ENCODE measurements at places on chromosomes 11 and 22. TPM values are rescaled to one million over a fixed set of nuclear protein-coding genes. Genes with fewer than 3 reads are reported as not detected.

DNA sequence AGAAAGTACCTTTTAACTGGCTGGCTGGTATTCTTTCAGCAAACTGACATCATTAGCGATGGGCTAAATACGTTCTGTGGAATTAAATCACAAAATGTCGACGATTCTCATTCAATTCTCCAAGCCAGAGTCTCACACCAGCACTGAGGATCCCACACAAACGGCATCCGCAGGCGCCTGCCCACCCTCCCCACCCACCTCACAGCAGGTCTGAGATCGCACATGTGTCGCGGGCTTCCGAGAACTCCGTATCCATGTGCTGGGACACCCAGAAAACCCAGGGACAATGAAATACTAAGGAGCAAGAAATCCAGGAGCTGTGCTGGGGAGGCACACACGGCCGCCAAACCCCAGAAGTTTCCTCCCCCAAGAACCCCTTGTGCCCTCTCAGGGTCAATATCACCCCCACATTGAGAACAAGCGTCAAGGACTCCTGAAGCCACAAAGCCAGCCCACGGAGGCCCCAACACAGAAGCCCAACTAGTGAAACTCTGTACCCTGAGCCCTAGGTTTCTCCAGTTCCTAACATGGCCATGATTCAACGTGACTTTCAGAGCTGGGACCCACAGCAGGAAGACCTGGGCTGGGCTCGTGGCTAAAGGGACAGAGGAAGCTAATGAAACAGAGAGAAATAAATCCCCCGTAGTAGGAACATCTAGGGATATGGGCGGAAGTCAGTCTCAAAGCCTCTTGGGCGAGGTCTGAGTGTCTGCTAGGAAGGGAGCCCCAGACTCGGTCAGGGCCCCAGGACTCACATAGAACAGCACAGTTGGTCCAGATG lies 8.0 kb downstream of the TOLLIP start:
- H3K4me1 ChIP-seq, result peaks cover 59% of the 10 kb centered on the region
- no peaks in the 10 kb centered on the region for H3K27me3 ChIP-seq
- H3K27ac ChIP-seq, result no peak overlapping the region
- H3K36me3 ChIP-seq, result no peaks in the 10 kb centered on the region

EFCAB6 gene
- total RNA-seq, result 0.80 TPM

- no peak overlapping the region for H3K27ac ChIP-seq
- DNase-seq, result no peak
- H3K27me3 ChIP-seq, result no peaks in the 10 kb centered on the region
- no peak overlapping the region for H3K4me3 ChIP-seq
- no peaks in the 10 kb centered on the region for H3K4me1 ChIP-seq
- no peaks in the 10 kb centered on the region for H3K36me3 ChIP-seq
Measured at GRCh38 chr11:127524618-127525017, 524.0 kb upstream of the KIRREL3 start.

SPON1 gene
- total RNA-seq, result 54.2 TPM

GRCh38 chr11:60915248-60915914 lies 1.4 kb downstream of the TMEM109 start:
- peak; percentile 79 for DNase-seq
- H3K27me3 ChIP-seq, result no peaks in the 10 kb centered on the region
- peaks cover 25% of the 10 kb centered on the region for H3K4me1 ChIP-seq

- no peaks in the 10 kb centered on the region for H3K36me3 ChIP-seq
- H3K4me3 ChIP-seq, result no peak overlapping the region
- no peak overlapping the region for H3K27ac ChIP-seq
- no peaks in the 10 kb centered on the region for H3K4me1 ChIP-seq
- no peaks in the 10 kb centered on the region for H3K27me3 ChIP-seq
Measured at GRCh38 chr11:73243093-73243485, 25.0 kb downstream of the P2RY2 start.

DNA sequence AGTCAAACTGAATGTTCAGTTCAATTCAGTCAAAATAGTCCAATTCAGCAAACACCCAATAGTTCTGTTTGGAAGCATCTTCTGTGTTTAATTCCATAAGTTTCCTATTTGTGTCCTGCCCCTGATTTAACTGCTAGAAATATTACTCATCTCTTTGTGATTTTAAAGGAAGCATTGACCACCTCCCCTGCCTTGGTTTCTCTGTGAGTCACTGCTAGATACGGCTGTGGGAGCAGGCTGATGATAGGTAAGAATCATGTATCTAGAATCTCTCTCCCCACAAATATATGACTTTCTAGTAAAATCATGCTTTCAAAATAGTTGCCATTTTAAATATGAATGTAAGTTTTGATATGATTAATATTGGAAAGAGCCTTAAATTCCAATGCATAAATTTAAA lies 888.5 kb downstream of the NTM start:
- DNase-seq, result no peak
- H3K36me3 ChIP-seq, result no peaks in the 10 kb centered on the region
- H3K4me3 ChIP-seq, result no peak overlapping the region
- no peaks in the 10 kb centered on the region for H3K4me1 ChIP-seq
- no peaks in the 10 kb centered on the region for H3K27me3 ChIP-seq

DNA sequence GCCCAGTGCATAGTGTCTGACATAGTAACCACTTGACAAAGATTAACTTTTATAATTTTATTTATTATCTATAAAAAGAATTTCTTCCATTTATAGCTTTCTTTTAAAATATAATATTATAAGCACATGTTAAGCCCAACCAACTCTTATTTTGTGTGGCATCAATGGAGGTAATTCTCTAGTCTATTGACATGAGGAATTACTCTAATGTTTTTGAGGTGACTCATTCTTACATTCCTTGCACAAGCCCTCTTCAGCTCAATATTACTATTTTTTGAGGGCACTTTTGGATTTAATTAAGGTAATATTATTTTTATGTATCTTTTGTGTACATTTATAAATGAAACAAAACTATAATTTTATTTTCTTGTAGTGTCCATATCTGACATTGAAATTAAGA lies 59.6 kb downstream of the AASDHPPT start:
- no peak overlapping the region for H3K27ac ChIP-seq
- H3K4me1 ChIP-seq, result no peaks in the 10 kb centered on the region
- DNase-seq, result no peak
- H3K27me3 ChIP-seq, result no peaks in the 10 kb centered on the region
- H3K4me3 ChIP-seq, result no peak overlapping the region
- no peaks in the 10 kb centered on the region for H3K36me3 ChIP-seq

- no peaks in the 10 kb centered on the region for H3K27me3 ChIP-seq
- H3K27ac ChIP-seq, result peak overlapping the region; percentile 93
- H3K4me1 ChIP-seq, result peaks cover 41% of the 10 kb centered on the region
- peak overlapping the region; percentile 93 for H3K4me3 ChIP-seq
- DNase-seq, result no peak
Measured at GRCh38 chr22:17999851-18000250, 24.5 kb downstream of the MICAL3 start.

RTN4R gene
- total RNA-seq, result 22.8 TPM

- H3K36me3 ChIP-seq, result no peaks in the 10 kb centered on the region
- no peaks in the 10 kb centered on the region for H3K4me1 ChIP-seq
- H3K27ac ChIP-seq, result no peak overlapping the region
- no peaks in the 10 kb centered on the region for H3K27me3 ChIP-seq
Measured at GRCh38 chr11:43779306-43779705, 98.8 kb downstream of the HSD17B12 start.

CSF2RB gene
- total RNA-seq, result 1.2 TPM

DNA sequence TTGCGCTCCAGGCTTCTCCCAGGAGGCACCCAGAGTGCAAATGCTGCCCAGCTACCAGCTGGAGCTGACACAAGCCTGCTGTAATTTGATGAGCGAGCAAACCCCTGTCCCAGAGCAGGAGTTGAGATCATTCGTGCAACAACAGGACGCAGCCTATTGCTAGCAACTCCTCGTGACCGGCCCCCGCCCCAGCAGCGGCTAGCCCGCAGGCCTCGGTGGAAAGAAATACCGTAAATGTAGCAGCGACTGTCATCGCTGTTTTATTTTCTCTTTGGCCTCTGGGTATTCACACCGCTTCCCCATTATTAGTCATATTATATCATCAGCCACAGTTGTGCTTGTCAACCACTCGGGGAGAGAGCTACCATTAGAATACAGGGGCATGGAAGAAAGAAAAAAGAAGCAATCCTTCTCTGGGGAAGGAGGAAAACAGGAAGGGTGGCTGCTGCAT lies 59.2 kb upstream of the ATXN10 start:
- H3K27ac ChIP-seq, result no peak overlapping the region
- no peaks in the 10 kb centered on the region for H3K4me1 ChIP-seq
- no peaks in the 10 kb centered on the region for H3K36me3 ChIP-seq

GRCh38 chr11:71482216-71482615 lies 29.2 kb downstream of the NADSYN1 start:
- H3K27me3 ChIP-seq, result no peaks in the 10 kb centered on the region
- H3K27ac ChIP-seq, result no peak overlapping the region
- H3K4me1 ChIP-seq, result no peaks in the 10 kb centered on the region
- DNase-seq, result no peak
- no peak overlapping the region for H3K4me3 ChIP-seq

DNA sequence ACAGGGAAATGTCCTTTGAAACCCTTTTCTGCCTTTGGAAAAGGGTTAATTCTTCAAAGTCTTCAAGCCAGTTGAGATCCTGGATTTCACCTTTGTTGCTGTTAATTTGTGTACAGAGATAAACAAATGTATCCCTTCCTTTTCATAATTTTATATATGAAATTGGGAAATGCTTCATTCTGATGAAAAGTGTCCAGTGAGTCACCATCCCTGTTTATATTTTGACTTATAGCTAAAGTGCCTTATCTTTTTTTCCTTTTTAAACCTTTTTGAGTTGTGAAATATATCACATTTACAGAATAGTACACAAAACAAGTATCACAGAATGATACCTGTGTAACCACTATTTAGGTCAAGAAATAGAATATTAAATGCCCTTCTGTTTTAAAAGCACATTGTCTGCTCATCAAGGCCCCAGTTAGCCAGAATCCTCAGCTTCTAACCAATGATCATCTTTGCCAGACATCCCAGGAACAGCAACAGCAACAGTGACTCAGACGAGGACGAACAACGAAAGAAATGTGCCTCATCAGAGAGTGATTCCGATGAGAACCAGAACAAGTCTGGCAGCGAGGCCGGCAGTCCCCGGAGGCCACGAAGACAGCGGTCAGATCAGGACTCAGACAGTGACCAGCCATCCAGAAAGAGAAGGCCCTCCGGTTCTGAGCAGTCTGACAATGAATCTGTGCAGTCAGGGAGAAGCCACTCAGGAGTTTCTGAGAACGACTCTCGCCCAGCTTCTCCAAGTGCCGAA lies 27.3 kb downstream of the CTR9 start:
- no peaks in the 10 kb centered on the region for H3K27me3 ChIP-seq
- H3K4me3 ChIP-seq, result no peak overlapping the region
- H3K27ac ChIP-seq, result peak overlapping the region; percentile 33
- H3K36me3 ChIP-seq, result peaks cover 36% of the 10 kb centered on the region

OR10A2 gene
- total RNA-seq, result not detected

BTG4 gene
- total RNA-seq, result not detected

GRCh38 chr11:12100841-12101242 lies 9.5 kb upstream of the MICAL2 start:
- H3K4me1 ChIP-seq, result peaks cover 45% of the 10 kb centered on the region
- H3K27me3 ChIP-seq, result no peaks in the 10 kb centered on the region

DNA sequence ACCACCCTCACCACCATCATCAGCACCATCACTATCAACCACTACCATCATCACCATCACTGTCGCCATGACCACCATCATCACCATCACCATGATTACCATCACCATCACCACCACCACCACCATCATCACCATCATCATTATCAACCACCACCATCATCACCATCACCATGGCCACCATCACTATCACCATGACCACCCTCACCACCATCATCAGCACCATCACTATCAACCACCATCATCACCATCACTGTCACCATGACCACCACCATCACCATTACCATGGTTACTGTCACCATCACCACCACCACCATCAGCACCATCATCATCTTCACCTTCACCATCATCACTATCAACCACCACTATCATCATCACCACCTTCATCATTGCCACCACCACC lies 183.4 kb downstream of the SHANK2 start:
- H3K36me3 ChIP-seq, result no peaks in the 10 kb centered on the region
- H3K4me1 ChIP-seq, result no peaks in the 10 kb centered on the region
- no peak overlapping the region for H3K4me3 ChIP-seq
- DNase-seq, result no peak
- H3K27me3 ChIP-seq, result no peaks in the 10 kb centered on the region
- H3K27ac ChIP-seq, result no peak overlapping the region

DNA sequence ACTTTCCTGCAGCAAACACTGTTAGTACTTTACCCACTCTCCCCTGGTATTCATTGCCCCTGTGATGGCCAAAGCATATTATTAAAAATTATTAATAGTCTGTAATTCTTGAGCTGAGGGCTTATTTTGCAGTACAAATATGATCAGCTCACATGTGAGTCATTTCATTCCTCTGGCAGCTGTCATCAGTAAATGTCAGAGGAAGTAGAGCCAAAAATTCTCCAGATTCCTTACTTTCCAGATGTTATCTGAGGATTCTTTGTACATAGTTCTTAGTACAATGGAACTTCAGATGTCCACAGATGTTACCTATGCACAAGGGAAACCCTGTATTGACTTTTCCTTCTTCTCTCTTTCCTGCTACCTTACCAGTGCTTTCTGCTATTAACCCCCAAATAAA lies 12.5 kb downstream of the OR5B3 start:
- no peaks in the 10 kb centered on the region for H3K4me1 ChIP-seq
- H3K36me3 ChIP-seq, result no peaks in the 10 kb centered on the region
- no peak for DNase-seq
- no peaks in the 10 kb centered on the region for H3K27me3 ChIP-seq
- no peak overlapping the region for H3K27ac ChIP-seq

- DNase-seq, result no peak
- H3K27me3 ChIP-seq, result no peaks in the 10 kb centered on the region
- no peak overlapping the region for H3K27ac ChIP-seq
- no peaks in the 10 kb centered on the region for H3K36me3 ChIP-seq
Measured at GRCh38 chr11:112228706-112229105, 2.5 kb downstream of the PTS start.

GRCh38 chr11:111603611-111604130 lies 1.4 kb downstream of the SIK2 start:
- no peaks in the 10 kb centered on the region for H3K27me3 ChIP-seq
- H3K27ac ChIP-seq, result peak overlapping the region; percentile 98
- no peaks in the 10 kb centered on the region for H3K36me3 ChIP-seq
- no peak for DNase-seq

DNA sequence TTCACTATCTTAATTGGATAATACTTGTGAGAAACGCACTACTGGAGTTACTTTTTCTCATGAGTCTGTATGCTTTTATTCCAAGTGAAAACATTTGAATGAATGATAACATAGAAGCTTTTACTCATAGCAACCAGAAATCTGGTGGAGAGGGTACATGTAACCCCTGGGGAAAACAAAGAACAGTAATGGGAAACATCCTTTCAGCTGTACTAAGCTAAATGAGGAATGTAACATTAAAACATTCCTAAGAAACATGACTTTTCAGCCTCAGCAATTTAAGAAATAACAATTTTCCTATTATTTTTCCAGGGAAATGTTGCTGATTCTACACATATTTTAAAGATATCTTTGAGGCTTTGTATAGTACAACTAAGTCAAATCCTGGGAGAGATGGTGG lies 97.2 kb upstream of the CEP126 start:
- no peaks in the 10 kb centered on the region for H3K4me1 ChIP-seq
- DNase-seq, result no peak
- H3K27ac ChIP-seq, result no peak overlapping the region

GRCh38 chr11:45444796-45445195 lies 158.7 kb upstream of the SYT13 start:
- no peaks in the 10 kb centered on the region for H3K36me3 ChIP-seq
- H3K4me1 ChIP-seq, result no peaks in the 10 kb centered on the region
- no peak overlapping the region for H3K4me3 ChIP-seq
- no peaks in the 10 kb centered on the region for H3K27me3 ChIP-seq

- H3K36me3 ChIP-seq, result no peaks in the 10 kb centered on the region
- H3K27me3 ChIP-seq, result peaks cover 13% of the 10 kb centered on the region
- no peak overlapping the region for H3K27ac ChIP-seq
- DNase-seq, result no peak
Measured at GRCh38 chr22:23401111-23401909, 178.8 kb downstream of the IGLL1 start.

Data from transverse colon (tissue), 4 donors.